CD4-positive, alpha-beta T cell treated with Interleukin-15 for 4 hours (primary cell): ENCODE measurements at places on chromosomes 5 and 9.

DNA sequence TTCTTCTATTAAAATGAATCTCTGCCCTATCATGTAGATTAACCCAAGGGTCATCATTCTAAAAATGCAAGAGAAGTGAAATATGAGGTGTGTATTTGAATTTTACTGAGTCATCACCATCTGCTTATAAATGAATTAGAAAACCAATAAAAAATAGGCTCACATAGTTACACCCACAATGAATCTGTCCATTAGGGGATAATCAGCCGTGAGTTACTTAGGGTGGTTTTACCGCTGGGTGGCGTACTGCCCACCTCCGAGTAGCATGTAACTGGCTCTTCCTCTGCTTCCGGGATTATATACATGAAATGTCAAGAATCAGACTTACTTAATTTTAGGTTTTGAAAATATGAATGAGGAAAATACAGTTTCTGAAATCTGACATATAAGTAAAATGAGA, 332.9 kb upstream of the CCNG1 start:
- no peak for DNase-seq

- no peak for DNase-seq
Measured at GRCh38 chr5:32604800-32605765, 19.7 kb downstream of the SUB1 start.

DNA sequence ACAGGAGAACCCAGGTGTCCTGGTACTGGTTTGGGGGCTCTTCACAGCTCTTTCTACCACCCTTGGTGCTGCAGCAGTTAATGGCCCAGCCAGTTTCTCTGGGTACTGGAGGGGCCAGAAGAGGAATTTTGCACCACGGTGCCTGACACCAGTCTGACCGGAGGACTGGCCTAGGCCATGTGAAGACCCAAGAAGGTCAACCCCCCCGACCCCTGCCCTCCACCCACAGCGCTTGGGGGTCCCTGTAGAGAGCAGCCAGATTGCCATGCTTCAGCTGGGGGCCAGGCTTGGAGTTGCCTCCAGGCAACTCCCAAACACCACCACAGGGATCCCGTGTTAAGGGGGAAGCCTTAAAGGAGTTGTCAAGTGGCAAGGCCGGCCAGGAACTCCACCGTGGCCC, 6.2 kb downstream of the ARSI start:
- no peak for DNase-seq

GRCh38 chr5:147391781-147392180, 118.1 kb downstream of the DPYSL3 start:
- no peak for DNase-seq

- no peak for DNase-seq
Measured at GRCh38 chr9:4116071-4116581, 183.7 kb downstream of the GLIS3 start.

- peak; percentile 16 for DNase-seq
Measured at GRCh38 chr5:142548739-142549275, 137.1 kb downstream of the FGF1 start.

- DNase-seq, result peak; percentile 21
Measured at GRCh38 chr5:43161244-43161643, 30.8 kb upstream of the NIM1K start.

DNA sequence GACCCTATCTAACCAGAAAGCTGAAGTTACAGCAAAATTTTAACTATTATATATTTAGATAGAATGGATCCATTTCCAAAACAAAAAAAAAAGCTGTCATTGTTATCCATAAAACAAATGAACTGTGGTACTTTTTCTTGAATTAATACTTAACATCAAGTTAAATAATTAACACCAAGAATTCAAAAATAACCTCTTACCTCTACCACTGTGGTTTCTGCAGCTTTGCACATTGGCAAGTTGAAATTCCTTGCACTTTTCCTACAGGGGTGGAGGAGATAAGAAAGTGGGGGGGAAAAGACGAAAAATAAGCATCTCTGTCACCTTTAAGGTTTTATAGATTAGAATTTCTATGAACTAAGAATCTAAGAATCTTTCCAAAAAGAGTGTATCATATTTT, 30.0 kb downstream of the OXCT1 start:
- no peak for DNase-seq

- no peak for DNase-seq
Measured at GRCh38 chr5:132754947-132755346, 7.7 kb downstream of the CCNI2 start.

GRCh38 chr5:126263591-126264184, 159.5 kb upstream of the GRAMD2B start:
- no peak for DNase-seq

DNA sequence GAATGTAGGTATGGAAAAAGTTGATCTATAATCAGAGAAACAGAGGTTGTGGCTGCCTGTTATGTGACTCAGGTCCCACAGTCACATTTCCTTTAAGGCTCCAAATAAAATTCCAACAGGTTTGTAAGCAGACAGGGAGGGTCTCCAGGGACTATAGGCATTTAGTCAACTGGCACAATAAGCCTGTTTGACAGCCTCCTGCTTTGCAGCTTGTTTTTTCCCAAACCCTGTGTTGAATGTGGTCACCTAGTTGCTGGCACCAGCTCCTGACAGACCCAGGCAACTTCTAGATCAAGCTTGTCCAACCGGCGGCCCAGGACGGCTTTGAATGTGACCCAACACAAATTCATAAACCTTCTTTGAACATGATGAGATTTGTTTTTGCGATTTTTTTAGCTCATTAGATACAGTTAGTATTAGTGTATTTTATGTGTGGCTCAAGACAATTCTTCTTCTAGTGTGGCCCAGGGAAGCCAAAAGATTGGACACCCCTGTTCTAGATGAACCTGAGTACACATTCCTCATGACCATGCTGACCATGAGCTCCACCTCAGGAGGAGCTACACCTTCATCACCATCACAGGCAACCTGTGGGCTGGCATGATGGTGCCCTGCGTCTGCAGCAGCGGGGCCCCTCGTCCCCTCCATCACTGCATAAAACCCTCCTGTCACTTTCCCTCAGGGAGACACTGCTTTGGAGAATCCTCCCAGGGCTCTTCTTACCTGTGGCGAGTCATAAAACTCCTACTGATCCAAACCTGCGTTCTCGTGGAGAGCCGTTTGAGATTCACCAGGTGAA, 15.7 kb upstream of the GRHPR start:
- DNase-seq, result no peak

GRCh38 chr5:154829181-154829588, 21.2 kb downstream of the FAXDC2 start:
- DNase-seq, result no peak

- no peak for DNase-seq
Measured at GRCh38 chr9:36861528-36862205, 172.4 kb downstream of the PAX5 start.

DNA sequence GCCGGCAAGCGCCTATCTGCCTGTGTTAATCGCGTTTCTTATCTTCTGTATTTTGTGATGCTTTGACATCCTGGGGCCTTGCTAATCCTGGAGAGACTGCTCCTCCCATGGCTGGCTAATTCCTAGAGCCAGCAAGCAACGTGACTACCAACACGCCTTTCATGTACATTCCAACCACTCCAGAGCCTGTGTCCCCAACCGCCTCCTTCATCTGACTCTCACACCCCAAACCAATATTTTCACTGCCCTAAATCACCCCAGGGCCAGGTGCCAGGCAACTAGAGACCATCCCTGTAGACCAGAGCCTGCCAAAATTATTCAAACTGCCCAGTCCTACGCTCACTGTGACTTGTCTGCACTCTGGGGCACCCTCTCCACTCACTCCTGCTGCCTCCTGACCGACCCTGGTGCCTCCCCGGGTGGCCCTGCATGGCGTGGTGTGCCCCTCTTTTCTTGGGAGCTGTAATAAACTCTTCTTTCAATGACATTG, 50.5 kb upstream of the COL5A1 start:
- no peak for DNase-seq

GRCh38 chr9:6703898-6704639, 53.7 kb upstream of the KDM4C start:
- peak; percentile 86 for DNase-seq

DNA sequence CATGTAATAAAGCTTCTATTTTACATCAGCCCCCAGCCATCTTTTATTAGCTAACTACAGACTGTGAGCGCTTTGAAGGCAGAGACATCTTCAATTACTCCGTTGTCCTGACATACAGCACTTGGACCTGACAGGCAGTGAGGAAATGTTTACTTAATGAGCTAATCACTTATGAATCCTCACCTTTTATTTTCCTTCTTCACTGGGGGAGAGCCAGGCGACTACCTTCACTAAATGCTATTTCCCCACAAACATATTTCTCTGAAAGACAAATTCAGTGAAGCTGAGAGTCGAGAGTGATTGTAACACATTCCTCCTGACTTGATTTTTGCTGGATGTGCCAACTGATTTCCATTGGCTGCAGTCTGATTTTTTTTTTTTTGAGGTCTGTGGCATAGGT, 192.1 kb upstream of the CLINT1 start:
- no peak for DNase-seq

DNA sequence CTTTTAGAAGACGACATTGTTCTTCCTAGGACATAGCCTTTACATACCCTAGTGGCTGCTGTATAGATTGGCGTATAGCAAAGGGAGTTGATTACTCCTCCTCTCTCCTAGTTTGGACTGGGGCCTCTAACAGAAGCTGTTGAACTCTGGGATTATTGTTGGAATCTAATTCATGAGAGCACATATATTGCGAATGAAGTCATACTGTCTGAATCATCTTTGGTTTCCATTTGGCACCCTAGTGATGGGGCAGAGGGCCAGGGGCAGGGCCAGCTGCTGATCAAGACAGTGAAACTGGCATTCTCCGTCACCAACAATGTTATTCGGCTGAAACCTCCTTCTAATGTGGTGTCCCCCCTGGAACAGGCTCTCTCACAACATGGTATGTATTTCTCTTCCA, 40.3 kb downstream of the NUP188 start:
- no peak for DNase-seq

- no peak for DNase-seq
Measured at GRCh38 chr9:18743971-18744370, 270.0 kb downstream of the ADAMTSL1 start.
